ENCODE measurements at places on chromosomes 4 and X. TPM values are rescaled to one million over a fixed set of nuclear protein-coding genes. Genes with fewer than 3 reads are reported as not detected.

The SERTM2 gene
- total RNA-seq, result 0.76 TPM

DNA sequence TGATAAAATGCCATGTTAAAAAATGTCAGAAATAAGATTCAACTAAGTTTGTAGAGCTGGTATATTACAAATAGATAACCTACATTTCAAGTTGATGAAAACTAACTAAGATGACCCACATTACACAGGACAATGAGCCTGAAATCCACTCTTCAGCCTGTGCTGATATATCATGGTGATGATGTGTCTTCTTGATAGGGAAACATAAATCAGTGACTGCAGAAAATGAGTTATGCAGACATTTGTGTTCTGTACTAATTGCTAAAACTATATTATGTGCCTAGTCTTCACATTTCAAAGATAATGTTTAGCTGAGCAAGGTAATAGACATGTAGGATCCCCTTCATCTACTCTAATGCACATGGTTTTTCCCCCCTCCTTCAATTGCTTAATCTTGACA is 331.6 kb upstream of the F9 start:
- no peak for DNase-seq

The ANOS1 gene
- total RNA-seq, result 11.5 TPM

- no peak for DNase-seq
Measured at GRCh38 chrX:11125060-11125459, 13.9 kb downstream of the HCCS start.

- DNase-seq, result no peak
Measured at GRCh38 chr4:38105475-38106220, 145.4 kb downstream of the PTTG2 start.

DNA sequence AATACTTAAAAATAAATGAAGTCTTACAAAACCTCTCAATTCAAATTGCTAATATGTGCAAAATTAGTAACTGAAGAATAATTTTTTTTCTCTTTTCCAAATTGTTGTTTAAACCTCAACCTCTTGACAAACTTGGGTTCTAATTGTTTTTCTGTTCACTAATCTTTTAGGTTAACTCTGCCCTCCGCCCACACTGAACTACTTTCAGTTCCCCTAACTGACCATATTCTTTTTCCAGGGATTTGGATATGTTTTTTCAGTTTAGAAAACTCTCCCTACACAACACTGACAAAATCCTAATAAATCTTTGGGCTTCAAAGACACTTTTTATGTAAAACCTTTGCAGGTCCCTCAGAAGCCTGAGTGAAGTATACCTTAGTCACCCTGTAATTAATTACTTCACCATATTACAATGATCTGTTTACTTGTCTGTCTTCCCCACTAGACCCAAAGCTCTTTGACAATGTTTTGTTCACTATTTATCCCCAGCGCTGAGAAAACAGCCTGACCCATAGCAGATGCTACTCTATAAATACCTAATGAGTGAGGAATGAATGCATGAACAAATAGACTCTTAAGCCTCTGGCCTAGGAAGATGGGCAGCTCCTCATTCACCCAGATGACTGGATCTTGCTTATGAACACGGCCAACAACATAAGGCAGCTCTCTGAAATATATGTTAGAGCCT is 134.9 kb downstream of the MAML3 start:
- no peak for DNase-seq

DNA sequence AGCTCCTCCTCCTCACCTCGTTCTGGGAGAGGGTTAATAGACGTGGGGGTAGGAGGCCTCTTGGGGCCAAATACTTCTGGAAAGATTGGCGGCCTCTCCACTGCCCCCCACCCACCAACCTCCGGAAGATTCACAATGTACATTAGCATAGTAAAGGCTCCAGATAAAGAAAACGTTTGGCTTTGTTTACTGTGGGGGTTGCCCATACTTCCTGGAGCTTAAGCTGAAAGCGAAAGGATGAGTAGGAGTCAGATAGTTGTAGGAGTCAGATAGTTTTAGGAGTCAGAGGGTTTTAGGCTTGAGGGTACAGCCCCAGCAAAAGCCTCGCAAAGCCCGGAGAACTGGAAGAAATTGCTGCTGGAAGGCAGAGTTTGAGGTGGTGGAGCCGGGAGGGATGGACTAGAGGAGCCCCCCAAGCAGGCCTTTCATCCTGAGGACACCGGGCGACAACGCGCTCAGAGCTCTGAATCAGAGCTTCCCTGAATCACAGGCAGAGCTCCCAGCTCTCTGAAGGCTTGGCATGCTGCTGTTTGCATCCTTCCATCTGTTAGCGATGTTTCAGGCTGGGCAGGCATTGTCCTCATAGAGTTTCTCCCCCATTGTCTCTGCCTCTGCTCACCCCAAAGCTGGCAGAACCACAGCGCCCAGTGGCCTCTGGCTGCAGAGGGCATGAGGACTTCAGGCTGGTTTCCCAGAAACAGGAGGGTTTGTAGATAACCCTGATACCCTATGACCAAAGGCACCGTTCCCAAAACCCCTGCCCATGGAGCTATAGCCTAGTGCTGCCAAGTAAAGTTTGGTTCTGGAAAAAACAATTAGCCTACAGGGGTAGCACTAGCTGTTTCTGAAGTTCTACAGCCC is 280.7 kb downstream of the BCOR start:
- no peak for DNase-seq

The NR0B1 gene
- 1.9 TPM for total RNA-seq

GRCh38 chrX:33970028-33970967 is 161.8 kb downstream of the FAM47A start:
- no peak for DNase-seq

GRCh38 chrX:69507500-69507789 is 3.3 kb downstream of the NALF2 start:
- DNase-seq, result no peak

The CTAG2 gene
- total RNA-seq, result not detected

GRCh38 chr4:47184083-47184482 is 152.7 kb downstream of the GABRB1 start:
- DNase-seq, result no peak

DNA sequence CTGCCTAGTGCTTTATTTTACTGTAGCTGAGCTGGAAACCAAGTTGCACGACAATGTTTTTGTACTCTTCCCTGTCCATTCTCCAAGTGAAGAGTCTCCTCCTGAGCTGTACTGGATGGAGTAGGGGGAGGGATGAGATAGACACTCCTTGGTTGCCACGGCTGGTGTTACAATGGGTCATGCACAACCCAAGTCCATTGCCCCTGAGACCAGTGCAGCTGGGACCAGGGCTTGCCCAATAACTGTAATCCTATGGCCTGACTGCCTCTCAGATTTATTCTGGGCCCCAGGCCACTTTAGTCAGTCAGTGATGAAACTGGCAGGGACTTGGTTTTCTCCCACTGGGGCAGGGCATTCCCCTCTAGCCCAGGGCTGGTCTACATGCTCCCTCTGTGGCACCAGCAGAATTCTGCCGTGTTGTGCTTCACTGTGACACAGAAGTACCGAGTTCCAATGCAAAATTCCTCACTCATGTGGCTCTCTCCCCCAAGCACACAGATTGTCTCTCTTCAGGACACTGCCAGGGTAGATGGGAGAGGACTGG is 203.3 kb upstream of the PCDH18 start:
- DNase-seq, result no peak

DNA sequence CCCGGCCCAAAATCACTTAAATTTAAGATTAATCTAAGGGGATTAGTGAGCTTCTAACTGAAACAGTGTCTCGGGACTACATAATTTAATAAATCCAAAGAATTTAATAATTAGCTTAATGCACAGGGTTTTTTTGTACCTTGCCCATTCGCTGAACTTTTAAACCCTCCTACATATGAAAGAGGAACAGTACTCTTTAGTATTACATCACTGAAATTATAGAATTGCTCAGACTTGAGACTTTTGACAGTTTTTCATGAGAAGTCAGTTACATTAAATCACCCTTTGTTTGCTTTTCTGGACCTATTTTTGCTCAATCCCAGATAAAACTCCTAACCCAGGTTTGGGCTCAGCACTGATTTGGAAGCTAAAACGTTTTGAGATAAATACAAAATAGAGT is 2.4 kb upstream of the TADA2B start:
- no peak for DNase-seq

GRCh38 chr4:74794382-74795010 is at the start of gene BTC:
BTC (minus strand) TSS chr4:74794523; CDS start chr4:74794325, 198 bp downstream.
- DNase-seq, result no peak

GRCh38 chr4:74628852-74629620 is 165.3 kb downstream of the BTC start:
- no peak for DNase-seq

Measured in sciatic nerve (tissue), 2 donors.